ENCODE measurements at places on chromosomes 7 and 10.

GRCh38 chr7:7834761-7835160 is 116.4 kb upstream of the RPA3 start:
- no peak for DNase-seq

DNA sequence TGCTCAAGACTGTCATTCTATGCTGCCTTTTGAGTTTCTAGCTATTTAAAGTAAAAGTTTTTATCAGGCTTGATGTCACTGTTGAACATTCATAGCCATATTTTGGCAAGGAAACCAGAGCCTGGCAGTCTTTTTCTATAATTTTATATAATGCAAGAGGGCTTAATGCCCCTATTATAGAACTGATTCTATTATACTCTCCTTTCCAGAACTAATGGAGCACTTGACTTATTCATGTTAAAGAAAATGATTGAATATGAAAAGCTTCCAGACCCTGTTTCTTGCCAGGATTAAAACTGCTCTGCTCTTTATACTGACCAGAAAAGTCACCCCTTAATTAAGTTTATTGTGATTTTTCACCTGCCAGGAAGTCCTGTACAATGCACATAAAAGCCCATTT is 337.6 kb upstream of the CHRM2 start:
- no peak for DNase-seq

GRCh38 chr7:47406801-47407129 is 175.1 kb downstream of the TNS3 start:
- no peak for DNase-seq

DNA sequence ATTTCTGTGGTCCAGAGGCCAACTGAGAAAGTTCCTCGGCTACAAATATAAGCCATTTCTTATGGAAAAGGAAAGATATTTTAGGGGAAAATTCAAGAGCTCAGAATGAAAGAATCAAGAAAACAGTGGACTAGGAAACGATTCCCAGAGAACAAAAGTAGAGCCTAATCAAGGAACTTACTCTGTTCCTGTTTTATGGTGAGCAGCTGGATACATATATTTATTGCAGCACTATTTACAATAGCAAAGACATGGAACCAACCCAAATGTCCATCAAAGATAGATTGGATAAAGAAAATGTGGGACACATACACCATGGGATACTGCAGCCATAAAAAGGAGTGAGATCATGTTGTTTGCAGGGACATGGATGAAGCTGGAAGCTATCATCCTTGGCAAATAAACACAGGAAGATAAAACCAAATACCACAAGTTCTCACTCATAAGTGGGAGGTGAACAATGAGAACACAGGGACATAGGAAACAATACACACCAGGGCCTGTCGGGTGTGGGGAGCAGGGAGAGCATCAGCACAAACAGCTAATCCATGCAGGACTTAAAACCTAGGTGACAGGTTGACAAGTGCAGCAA is 298.7 kb downstream of the THSD7A start:
- no peak for DNase-seq

- DNase-seq: peak; percentile 36
Measured at GRCh38 chr7:51067757-51068156, 248.9 kb downstream of the COBL start.

- no peak for DNase-seq
Measured at GRCh38 chr10:36817898-36818297, 307.5 kb upstream of the ANKRD30A start.

DNA sequence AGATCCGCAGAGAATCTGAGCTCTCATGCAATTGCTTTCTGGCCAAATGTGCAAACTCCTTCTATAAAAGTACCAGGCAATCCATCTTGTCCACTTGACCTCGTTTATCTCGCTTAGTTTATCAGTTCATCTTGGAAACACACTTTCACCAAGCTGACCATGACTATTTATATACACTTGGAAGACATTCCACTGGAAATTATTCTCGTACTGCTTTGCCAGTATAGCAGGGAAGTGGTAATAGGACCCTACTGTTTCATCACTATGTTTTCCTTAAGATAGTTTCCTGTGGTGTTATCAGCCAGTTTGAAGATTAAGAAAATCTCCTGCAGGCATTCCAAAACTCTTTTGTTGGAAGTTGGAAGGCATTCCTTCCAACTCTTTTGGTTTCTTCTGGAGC is 115.3 kb upstream of the FAM171A1 start:
- no peak for DNase-seq

DNA sequence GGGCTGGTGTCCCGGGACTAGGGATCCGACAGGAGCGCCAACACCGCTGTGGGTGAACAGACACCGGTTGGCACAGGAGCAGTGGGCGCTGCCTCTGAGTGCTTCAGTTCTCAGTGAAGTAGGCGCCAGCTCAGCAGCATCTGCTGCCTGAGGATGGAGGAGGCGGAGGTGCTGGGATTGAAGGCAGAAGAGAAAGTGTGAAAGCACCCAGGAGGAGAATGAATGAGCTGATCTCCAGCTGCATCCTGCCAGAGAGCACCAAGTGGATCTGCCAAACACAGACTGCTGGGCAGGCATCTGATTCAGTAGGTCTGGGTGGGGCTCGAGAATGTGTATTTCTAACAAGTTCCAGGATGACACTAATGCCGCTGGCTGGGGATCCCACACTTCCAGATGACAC is 74.5 kb downstream of the LANCL2 start:
- no peak for DNase-seq

GRCh38 chr7:46292741-46293140 is 371.7 kb upstream of the IGFBP3 start:
- no peak for DNase-seq

DNA sequence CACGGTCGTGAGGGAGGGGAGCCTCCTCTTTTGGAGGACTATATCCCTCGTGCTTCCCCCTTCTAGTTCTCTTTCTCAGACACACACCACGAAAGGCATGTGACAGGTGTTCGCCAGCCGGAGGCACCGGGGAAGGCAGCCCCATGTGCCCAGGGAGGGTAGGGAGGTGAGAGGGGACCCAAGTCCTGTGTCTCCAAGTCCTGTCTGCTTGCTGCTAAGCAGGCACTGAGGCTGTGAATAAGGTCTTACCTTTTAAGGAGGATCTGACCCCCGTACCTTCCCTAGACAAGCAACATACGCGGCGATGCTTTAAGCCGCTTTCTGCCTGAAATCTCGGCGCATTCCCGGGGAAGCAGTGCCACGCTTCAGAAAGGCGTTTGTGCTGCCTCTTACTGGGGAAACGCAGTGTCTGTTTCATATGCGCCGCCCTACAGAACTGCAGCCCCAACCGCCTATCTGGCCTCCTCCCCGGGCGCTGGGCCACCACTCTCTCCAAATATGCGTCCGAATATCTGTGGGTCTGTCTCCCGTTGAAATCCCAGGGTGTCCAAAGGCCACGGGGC is 770 bp downstream of the PLXNA4 start:
- no peak for DNase-seq

GRCh38 chr7:99623702-99624447 is 7.1 kb downstream of the ZSCAN25 start:
- DNase-seq: no peak

DNA sequence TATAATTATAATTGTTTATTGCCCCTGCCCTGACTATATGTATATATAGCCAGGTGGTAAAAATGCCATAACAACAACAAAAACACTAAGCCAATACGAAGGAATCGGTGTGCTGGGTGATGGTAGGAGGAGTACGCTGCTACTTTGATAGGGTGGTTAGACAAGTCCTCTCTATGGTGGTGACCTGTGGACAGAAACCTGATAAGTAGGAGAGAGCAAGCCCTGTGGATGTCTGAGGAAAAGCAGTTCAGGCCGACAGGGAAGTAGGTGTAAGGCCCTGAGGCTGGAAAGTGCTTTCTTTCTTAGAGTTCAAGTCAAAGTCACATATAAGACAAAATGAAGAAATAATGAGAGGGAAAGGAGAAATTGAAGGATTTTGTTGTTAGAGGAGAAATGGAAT is 823.8 kb upstream of the CELF2 start:
- DNase-seq: no peak

- DNase-seq: peak; percentile 50
Measured at GRCh38 chr7:129553899-129554461, 51.6 kb downstream of the SMKR1 start.

DNA sequence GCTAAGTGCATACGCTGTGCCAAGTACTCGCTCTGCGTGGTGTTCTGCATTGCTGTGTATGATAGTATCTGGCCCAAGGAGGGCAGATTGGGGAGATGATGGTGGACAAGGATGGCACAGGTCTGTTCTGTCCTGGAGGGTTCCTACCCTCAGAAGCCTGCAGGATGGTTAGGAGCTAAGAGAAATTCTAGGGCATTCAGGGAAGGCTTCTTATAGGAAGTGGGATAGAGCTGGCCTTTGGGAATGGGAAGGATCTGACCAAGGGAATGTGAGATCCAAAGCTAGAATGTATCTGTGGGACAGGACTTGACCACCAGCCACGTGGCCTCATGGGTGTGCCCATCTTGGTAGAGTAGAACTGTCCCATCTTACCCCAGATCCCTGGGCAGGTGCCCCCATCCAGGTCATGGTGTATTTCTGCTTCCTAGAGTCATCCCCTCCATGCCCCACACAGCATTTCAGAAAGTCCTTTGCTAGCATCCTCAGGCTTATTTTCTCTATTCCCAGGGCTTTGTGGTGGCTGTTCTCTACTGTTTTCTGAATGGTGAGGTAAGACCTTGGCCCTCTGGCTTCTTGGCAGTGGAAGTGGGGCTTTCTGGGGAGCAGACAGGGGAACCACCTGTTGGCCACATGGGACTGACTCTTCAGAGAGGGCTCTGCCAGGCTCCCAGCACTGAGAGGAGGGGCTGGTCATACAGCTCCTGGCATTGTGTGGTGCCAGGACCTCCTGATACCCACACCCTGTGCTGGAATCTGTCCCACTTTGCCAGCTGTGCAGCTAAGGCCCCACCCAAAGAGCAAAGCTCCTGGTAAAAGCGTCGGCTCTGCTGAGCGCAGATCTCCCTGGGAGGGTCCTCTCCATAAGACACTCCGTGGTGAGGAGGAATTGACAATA is 52.5 kb downstream of the ADCYAP1R1 start:
- no peak for DNase-seq

GRCh38 chr10:123857616-123858015 is 34.0 kb downstream of the CPXM2 start:
- DNase-seq: no peak

Data from CD4-positive, alpha-beta T cell treated with Interleukin-2 at 100 ng/mL for 4 hours (primary cell).